Frontal cortex (tissue), 4 donors: ENCODE measurements at places on chromosomes 6 and 20. TPM values are rescaled to one million over a fixed set of nuclear protein-coding genes. Genes with fewer than 3 reads are reported as not detected.
A peak's percentile ranks its signal among the peaks of the same experiment; 100 is the strongest.

- no peak for DNase-seq
Measured at GRCh38 chr20:40008177-40008576, 680.9 kb downstream of the MAFB start.

DNA sequence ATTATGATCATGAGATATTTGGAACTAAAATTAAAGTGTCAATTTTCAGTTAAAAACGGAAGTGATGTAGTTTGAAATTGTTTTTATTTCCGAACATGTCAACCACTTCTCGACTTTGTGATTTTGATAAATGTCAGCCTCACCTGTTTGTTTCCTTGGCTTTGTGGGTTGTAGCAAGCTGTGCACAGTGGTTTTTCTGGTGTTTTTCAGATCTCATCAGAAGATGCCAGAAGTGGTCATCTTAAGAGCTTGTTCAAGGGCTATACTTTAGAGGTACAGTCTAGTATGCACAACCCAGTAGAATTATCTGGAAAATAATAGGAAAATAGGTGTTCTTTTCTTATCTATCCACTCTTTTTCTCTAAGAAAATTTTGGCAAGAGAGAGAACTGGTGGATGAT lies 134.0 kb downstream of the GRIK2 start:
- no peak for DNase-seq

DNA sequence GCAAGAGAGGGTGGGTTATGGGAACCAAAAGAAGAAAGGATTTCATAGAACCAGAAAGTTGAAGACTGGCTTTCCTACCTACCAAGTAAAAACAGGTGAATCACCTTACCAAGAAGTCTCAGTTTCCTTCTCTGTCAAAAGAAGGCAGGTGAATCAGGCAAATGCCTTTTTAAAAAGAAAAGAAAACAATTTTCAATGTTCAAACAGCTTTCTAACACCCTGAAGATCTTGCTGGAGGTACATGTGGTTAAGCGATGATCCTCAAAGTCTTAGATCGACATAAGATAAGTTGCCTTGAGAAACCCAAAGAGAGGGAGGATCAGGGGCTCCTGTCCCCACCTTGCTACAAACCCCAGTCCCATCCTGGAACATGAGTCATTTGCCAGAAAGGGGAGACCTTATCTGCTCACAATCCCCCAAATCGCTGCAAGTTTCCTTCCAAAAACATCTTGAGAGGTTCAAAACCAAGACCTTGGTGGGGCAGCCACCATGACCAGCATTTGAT lies 71.6 kb downstream of the NFATC2 start:
- DNase-seq, result no peak

- no peak for DNase-seq
Measured at GRCh38 chr6:33430334-33430733, 10.5 kb downstream of the SYNGAP1 start.

The CCM2L gene
- 2.9 TPM for total RNA-seq

- no peak for DNase-seq
Measured at GRCh38 chr6:71621918-71622519, 264.3 kb upstream of the RIMS1 start.

DNA sequence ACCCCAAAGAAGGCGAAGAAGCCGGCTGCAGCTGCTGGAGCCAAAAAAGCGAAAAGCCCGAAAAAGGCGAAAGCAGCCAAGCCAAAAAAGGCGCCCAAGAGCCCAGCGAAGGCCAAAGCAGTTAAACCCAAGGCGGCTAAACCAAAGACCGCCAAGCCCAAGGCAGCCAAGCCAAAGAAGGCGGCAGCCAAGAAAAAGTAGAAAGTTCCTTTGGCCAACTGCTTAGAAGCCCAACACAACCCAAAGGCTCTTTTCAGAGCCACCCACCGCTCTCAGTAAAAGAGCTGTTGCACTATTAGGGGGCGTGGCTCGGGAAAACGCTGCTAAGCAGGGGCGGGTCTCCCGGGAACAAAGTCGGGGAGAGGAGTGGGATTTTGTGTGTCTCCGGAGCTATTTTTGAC lies 69.6 kb downstream of the HFE start:
- no peak for DNase-seq

DNA sequence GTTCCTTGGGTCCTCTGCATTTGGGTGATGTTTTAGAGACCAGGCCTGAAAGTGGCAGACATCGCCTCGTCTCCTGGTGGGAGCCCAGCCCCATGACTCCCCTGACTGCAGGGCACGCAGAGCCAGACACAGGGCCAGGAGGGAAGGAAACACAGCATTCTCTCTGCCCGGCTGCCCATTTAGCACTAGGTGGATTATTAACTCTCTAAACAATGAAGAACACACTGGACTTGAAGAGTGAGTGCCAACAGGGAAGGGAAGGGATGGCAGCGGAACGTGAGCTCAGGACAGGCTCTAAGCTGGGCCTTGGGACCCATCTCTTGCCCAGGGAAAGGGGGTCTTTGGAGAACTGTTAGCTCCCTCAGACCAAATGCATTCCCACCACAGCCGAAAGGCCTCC lies 80.4 kb downstream of the TBXT start:
- DNase-seq, result no peak

The DEFB118 gene
- not detected for total RNA-seq

DNA sequence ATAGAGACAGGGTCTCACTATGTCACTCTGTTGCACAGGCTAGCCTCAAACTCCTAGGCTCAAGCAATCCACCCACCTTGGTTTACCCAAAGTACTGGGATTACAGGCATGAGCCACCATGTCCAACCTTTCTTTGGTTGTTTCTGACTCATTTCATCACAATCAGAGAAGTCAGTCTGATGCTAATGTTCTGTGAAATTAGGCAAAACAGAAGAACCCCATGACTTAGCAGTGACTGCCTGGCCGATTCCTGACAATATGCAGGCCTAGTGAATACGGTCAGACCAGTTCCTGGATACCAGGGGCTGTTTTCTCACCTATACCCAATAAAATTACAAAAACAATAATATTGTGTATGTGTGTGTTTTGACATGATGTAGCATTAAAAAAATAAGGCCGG lies 58.8 kb upstream of the BTN3A2 start:
- DNase-seq, result no peak

DNA sequence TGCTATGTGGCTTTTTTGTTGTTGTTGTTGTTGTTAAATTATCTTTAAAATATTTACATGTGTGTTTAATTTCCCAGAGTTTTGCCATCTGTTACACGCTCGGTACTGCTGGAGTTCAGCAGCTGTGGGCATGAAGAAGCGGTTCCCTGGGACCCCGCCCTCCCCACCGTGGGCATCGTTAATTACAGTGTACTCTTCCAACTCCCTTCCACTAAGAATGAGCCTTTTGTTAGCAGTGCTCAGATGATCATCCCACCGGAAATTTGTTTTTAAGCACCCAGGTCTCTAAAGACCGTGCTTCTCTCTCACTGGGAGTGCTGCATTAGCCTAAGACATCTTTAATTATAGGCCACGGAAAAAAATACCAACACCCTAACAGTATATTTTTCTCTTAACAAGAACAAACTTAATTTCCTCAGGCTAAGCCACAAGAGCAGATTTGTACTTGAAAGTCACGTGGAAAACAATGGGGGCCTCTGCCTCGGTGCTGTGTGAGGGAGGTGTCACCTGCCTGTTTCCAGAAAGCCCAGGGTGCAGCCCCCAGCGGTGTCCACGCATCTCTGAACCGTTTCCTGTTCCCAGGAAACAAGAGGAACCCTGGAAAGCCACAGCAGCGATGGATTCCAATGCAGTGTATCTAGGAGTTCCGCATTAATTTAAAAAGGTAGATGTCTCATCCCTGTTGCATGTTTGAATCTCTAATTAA lies 113.3 kb upstream of the FRMD1 start:
- DNase-seq, result no peak

DNA sequence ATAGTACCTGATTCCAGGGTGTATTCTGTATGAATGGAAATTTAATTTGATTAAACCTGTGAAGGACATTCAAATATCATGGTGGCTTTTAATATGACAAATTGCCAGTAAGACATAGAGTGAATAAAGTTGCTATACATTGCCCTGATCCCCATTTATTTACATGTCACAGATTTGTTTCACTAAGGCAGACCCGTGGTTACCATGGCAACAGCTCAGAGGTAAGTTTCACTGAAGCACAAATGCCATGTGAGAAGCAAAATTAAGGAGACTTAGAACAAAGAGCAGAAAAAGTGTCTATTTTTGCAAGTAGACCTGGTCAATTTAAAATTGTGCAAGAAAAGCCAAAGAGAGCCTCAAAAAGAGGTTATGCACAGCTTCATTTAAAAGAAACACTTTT lies 63.7 kb downstream of the PXDC1 start:
- DNase-seq, result no peak

DNA sequence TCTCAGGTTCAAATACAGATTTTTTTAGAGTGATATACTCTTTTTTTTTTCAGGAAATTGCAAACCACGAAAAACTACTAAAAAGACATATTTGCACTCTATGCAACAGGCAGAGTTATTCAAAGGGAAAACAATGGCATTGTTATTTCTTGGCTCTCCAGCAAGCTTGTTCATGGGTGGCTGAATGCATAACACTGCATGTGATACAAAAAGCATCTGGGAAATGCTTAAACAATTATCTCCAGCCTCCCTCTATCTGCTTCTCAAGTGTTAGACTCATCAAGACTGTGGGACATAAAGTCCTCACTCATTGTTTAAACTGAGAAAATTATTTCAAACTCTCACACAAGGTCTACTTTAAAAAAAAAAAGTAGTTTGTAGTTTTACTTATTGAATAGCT lies 7.3 kb upstream of the COL12A1 start:
- no peak for DNase-seq

GRCh38 chr20:37651932-37652331 lies 41.9 kb upstream of the CTNNBL1 start:
- no peak for DNase-seq

GRCh38 chr6:3663081-3663480 lies 88.4 kb downstream of the PXDC1 start:
- DNase-seq, result no peak

GRCh38 chr6:75283907-75284631 lies 523 bp downstream of the TMEM30A start:
- no peak for DNase-seq

The HNF4A gene
- not detected for total RNA-seq

The PNLDC1 gene
- total RNA-seq, result not detected

DNA sequence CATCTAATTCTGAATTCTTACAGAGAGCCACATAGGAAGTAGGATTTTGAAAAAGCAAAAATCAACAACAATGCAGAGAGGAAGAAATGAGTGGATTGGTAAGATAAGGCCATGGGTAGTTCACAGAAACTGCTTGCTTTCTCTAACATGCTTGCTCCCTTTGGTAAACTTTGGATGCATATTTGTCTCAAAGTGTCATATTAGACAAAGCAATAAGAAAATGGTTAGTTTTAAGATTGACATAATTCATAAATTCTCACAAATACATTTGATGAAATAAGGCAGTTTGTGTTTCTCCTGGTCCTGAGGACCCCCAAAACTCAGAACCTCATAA lies 31.7 kb downstream of the UTRN start:
- no peak for DNase-seq

GRCh38 chr20:52404671-52405070 lies 213.1 kb upstream of the ZFP64 start:
- no peak for DNase-seq

GRCh38 chr20:48350313-48350988 lies 477.3 kb downstream of the PREX1 start:
- DNase-seq, result no peak

The SAPCD1 gene
- 0.82 TPM for total RNA-seq

- DNase-seq, result no peak
Measured at GRCh38 chr20:8244637-8245036, 112.6 kb downstream of the PLCB1 start.

The CYP39A1 gene
- 2.9 TPM for total RNA-seq

- no peak for DNase-seq
Measured at GRCh38 chr6:54419885-54420284, 111.6 kb downstream of the TINAG start.

GRCh38 chr6:84764332-84765049 lies at the start of gene TBX18:
TSS of gene TBX18 (minus strand) at chr6:84764598. CDS start at chr6:84764181, 417 bp downstream.
- peak; percentile 46 for DNase-seq

GRCh38 chr20:15699431-15700146 lies 873.7 kb downstream of the KIF16B start:
- DNase-seq, result no peak

The KCNQ2 gene
- total RNA-seq, result 159 TPM

GRCh38 chr20:32354592-32355416 lies 3.3 kb upstream of the ASXL1 start:
- no peak for DNase-seq

- no peak for DNase-seq
Measured at GRCh38 chr6:148164645-148165044, 178.0 kb upstream of the SASH1 start.

GRCh38 chr6:83708970-83709747 lies at the start of gene SNAP91:
TSS of gene SNAP91 (minus strand) at chr6:83709101. CDS start at chr6:83707927, 1,174 bp downstream.
- peak; percentile 71 for DNase-seq

- no peak for DNase-seq
Measured at GRCh38 chr20:32406701-32407100, 48.6 kb downstream of the ASXL1 start.

GRCh38 chr6:29294499-29294914 lies 7.0 kb upstream of the OR14J1 start:
- DNase-seq, result no peak

- no peak for DNase-seq
Measured at GRCh38 chr20:43477619-43478018, 19.9 kb downstream of the SRSF6 start.

The C20orf202 gene
- total RNA-seq, result 0.41 TPM

The SPEF1 gene
- 0.41 TPM for total RNA-seq

The SALL4 gene
- 0.41 TPM for total RNA-seq

The TRIM10 gene
- under 0.01 TPM for total RNA-seq
